ENCODE measurements at places on chromosomes 12 and 14. TPM values are rescaled to one million over a fixed set of nuclear protein-coding genes. Genes with fewer than 3 reads are reported as not detected.

Gene GLIPR1L2
- 2.6 TPM for total RNA-seq

Gene PTCSC3
- total RNA-seq, result not detected

Gene AMHR2
- total RNA-seq, result 79.8 TPM

Gene AHNAK2
- total RNA-seq, result 0.97 TPM

Gene HVCN1
- total RNA-seq, result 7.6 TPM

Gene ASIC1
- 0.89 TPM for total RNA-seq

Gene PLXNC1
- 13.6 TPM for total RNA-seq

DNA sequence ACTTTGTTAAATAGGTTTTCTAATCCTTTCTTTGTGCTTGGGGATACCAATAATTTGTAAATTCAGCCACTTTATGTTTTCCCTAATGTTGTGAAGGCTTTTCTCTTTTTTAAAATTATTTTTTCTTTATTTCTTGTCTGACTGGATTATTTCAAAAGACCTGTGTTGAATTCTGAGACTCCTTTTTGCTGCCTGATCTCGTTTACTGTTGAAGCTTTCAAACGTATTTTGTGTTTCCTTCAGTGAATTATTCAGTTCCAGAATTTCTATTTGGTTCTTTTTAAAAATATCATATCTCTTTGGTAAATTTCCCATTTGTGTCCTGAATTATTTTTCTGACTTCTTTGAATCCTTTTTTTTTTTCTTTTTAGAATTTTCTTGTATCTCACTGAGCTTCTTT is 241.6 kb downstream of the LRIG3 start:
- no peak overlapping the region for H3K4me3 ChIP-seq
- H3K27me3 ChIP-seq, result no peaks in the 10 kb centered on the region
- no peak for DNase-seq
- no peak overlapping the region for H3K27ac ChIP-seq

DNA sequence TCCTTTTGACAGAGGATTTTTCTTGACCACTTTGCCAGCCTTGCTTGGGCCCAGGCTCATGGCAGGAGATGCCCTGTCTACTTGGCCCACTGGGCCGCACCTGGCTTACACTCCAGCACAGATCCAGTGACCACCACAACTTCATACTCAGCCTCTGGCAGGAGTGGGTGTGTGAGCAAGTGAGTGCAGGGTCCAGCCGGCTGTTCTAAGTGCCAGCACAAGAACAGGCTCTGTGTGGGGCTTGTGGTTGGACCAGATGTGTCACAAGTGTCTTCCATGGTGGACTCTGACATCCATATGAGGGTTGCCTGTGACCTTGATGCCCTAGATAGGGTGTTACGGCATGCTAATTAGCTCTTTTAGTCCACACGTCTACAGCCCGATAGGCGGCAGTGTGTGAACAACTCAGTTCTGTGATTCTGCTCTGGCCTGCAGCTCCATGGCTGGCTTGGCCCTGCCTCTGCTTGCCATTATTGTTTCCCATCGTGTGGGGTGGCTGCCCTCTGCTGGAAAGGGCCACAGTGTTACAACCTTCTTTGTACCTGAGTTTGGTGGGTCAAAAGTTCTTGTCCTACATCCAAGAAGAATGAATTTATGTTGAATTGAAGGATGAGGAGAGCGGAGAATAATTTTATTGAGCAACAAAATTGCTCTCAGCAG is 1089.1 kb downstream of the SLC6A15 start:
- no peaks in the 10 kb centered on the region for H3K36me3 ChIP-seq
- H3K27ac ChIP-seq, result no peak overlapping the region
- H3K4me3 ChIP-seq, result no peak overlapping the region

DNA sequence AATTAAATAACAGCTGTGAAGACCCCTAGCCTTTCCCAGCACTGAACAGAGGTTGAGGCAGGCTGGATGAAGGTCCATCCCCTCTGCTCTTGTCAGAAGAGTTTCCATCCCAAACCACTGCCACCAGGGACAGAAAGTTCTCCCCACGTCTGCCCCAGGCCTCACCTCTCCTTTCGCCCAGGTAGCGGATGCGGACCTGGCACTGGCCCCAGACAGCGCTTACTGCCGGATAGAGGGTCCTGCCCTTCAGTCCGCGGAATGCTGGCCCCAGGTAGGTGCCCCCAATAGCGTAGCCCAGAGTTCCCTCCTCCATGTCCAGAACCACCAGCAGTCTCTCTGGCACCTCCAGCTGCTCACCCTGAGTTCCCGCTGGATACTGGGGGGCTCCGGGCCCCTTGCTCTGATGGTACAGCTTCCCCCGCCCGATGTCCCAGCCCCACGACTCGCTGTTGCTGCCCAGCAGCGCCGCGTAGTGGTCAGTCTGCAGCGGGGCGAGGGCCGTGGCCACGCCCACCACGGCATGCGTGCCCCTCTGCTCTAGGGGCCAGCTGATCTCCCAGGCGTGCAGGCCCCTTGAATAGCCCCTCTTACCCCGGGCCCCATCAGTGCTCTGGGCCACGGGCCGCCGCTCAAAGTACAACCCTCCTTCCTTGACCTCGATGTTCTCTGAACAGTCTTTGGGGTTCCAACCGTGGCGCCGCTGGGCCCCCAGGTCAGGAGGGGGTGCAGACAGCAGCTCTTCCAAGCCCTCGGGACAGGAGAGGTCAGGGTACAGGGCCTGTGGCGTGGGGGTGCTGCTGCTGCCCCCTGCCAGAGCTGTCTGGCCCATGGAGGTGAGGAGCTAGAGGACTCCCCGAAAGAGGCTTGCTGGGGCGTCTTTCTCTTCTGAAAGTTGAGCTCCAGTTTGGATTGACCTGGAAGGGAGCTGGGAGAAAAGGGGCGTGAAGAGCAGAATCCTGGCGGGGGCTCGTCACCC is 742 bp downstream of the SPSB2 start:
- H3K4me3 ChIP-seq, result peak overlapping the region; percentile 95
- peak; percentile 89 for DNase-seq
- H3K4me1 ChIP-seq, result peaks cover 49% of the 10 kb centered on the region
- H3K27me3 ChIP-seq, result no peaks in the 10 kb centered on the region
- H3K27ac ChIP-seq, result peak overlapping the region; percentile 76
- no peaks in the 10 kb centered on the region for H3K36me3 ChIP-seq

- no peaks in the 10 kb centered on the region for H3K36me3 ChIP-seq
- no peak overlapping the region for H3K4me3 ChIP-seq
- DNase-seq, result no peak
- H3K27me3 ChIP-seq, result no peaks in the 10 kb centered on the region
- H3K4me1 ChIP-seq, result peaks cover 14% of the 10 kb centered on the region
These were observed 100.1 kb downstream of the PPP1R12A start for GRCh38 chr12:79834712-79835376.

DNA sequence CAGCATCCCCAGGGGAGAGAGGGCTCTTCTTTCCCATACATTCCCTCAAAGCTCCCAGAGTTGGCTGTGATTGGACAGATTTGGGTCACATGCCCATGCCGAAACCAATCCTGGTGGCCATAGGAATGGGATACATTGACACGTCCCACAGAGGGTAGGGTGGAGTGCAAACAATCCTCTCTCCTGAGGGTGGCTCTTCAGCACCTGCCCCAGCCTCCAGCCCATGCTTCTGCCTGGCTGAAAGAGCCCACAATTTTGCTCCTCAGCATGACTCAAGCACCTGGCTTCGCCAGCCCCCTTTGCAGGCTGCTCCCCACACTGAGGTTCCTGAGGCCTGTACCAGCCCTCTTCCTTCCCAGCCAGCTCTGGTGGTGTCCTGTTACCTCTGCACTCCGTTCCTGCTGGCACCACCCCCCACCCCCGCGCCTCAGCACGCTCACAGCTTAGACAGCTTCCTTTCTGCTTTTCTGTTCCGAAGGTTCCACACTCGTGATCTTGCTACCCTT is 71.7 kb downstream of the CCDC92 start:
- DNase-seq, result no peak
- H3K36me3 ChIP-seq, result no peaks in the 10 kb centered on the region
- no peak overlapping the region for H3K4me3 ChIP-seq
- H3K27ac ChIP-seq, result no peak overlapping the region

DNA sequence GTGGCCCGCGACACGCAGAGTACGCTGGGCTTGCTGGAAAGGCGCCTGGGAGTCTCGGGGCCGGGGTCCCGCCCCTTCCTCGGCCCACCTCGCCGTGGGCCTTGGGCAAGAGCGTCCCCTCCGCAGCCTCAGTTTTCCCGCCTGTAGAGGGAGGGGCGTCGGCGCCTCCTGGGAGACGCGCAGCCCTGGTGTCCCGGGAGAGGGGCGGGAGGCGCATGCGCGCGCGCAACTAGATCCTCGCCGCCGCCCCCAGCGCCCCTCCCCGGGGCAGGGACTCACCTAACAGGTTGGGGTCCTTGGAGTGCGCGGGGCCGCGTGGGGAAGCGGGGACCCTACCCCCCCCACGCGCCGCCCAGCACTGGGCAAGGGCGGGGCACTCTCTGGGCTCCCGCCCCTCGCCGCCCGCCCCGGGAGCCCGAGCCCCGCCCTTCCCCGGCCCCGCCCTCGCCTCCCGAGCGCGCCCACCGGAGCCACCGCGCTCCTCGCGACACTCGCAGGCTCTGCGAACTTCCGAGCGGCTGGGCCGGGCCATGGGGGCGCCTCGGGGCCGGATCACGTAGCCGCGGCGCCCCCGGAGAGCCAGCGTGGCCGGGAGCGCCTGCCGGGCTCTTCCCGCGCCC is at the start of gene KIF26A:
TSS of gene KIF26A (plus strand) at position 490 of the 620 bp plus-strand sequence. CDS start 136 bp downstream, outside the sequence.
- H3K27ac ChIP-seq, result no peak within 1 kb of the TSS
- DNase-seq, result no peak
- H3K4me1 ChIP-seq, result no peaks in the 10 kb centered on the region
- H3K4me3 ChIP-seq, result peak within 1 kb of the TSS; percentile 65
- H3K36me3 ChIP-seq, result no peaks in the 10 kb centered on the region
- H3K27me3 ChIP-seq, result peaks cover 49% of the 10 kb centered on the region

- H3K27me3 ChIP-seq, result no peaks in the 10 kb centered on the region
- H3K4me3 ChIP-seq, result no peak overlapping the region
- H3K36me3 ChIP-seq, result no peaks in the 10 kb centered on the region
- no peak overlapping the region for H3K27ac ChIP-seq
These were observed 50.1 kb downstream of the CCDC88C start for GRCh38 chr14:91367173-91368171.

GRCh38 chr14:49303946-49304516 is 282.1 kb downstream of the RPS29 start:
- H3K4me3 ChIP-seq, result no peak overlapping the region
- no peaks in the 10 kb centered on the region for H3K27me3 ChIP-seq
- no peaks in the 10 kb centered on the region for H3K4me1 ChIP-seq
- DNase-seq, result peak; percentile 23
- no peak overlapping the region for H3K27ac ChIP-seq
- no peaks in the 10 kb centered on the region for H3K36me3 ChIP-seq

- no peaks in the 10 kb centered on the region for H3K36me3 ChIP-seq
- H3K27ac ChIP-seq, result no peak overlapping the region
- H3K4me3 ChIP-seq, result no peak overlapping the region
- no peaks in the 10 kb centered on the region for H3K4me1 ChIP-seq
These were observed 59.2 kb downstream of the BICDL1 start for GRCh38 chr12:120048263-120048662.

DNA sequence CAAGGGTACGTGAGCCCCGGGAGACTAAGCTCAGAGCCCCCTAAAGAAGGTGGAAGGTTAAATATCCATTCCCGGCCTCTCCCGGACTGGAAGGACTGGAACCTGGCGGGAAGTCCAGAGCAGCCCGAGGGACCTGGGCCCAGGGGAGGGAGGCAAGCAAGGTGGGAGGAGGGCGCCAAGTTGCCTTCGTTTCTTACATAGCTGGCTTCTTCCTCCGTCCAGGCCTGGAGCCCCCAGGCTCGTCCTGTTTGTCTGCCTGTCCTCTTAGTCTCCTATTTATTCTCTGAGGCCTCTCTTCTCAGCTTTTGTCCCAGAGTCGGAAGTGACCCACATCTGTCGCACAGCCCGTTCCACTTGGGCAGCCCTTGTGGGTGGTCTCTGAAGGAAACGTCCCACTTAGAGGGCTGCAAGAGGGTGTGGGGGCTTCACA is 745 bp downstream of the PCK2 start:
- H3K36me3 ChIP-seq, result no peaks in the 10 kb centered on the region
- peak overlapping the region; percentile 85 for H3K4me3 ChIP-seq
- peaks cover 4% of the 10 kb centered on the region for H3K4me1 ChIP-seq
- DNase-seq, result no peak
- no peaks in the 10 kb centered on the region for H3K27me3 ChIP-seq

DNA sequence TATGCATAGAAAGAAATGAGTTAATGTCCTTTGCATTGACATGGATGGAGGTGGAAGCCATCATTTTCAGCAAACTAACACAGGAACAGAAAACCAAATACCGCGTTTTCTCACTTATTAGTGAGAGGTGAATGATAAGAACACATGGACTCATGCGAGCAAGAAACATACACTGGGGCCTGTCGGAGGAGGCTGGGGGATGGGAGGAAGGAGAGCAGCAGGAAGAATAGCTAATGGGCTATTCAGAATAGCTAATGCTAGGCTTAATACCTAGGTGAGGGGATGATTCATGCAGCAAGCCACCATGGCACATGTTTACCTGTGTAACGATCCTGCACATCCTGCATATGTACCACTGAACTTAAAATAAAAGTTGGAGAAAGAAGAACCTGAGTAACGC is 29.1 kb upstream of the SYT1 start:
- no peak overlapping the region for H3K4me3 ChIP-seq
- no peaks in the 10 kb centered on the region for H3K27me3 ChIP-seq
- no peak for DNase-seq
